Esophagus squamous epithelium (tissue), 5 donors: ENCODE measurements at places on chromosomes 3 and 15.

- DNase-seq = no peak
These were observed 95.1 kb downstream of the RPL39L start for GRCh38 chr3:187044206-187044605.

DNA sequence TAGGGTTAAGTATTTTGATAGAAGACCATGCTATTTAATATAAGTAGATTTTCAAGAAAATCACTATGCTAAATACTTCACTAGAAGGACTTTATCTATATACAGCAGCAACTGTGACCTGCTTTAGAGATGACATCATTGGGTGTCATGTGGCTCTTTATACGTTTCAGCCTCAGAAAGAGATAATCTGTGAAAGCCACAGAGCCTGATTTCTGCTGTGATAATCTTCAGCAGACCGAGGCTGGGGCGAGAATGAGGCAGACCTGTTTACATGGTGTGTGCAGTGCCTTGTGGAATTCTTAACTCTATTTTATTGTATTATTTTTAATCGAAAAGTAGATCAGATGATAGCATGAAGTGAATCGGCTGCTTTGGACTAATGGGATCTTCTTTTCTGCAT, 471.2 kb downstream of the MFSD1 start:
- no peak for DNase-seq

DNA sequence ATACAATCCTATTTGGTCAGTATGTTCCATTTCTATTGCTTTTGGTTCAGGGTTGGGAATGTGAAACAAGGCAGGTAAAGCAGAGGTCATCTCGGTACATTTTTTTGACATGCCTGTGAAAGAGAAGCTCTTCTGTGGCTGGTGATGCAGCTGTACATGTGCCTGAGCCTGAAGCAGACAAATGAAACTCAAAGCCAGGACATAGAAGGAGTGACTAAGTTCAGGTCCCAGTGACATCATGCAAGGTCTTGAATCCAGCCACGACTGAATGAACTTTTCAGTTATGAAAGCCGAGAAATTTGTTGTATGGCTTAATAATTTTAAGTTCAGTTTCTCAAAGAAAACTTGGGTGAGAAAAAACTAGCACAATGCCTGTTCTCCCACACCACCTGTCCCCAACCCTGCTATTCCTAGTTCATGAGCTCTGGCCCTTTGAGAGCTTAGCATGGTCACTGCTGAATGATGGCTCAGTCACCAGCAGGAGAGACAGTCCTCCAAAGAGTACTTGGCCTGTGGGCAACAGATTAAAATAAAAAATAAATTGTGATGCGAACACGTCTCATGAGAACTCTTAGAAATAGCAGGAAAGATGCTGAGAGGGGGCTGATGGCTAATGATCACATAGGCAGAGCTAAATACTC, 600.2 kb upstream of the GRM7 start:
- DNase-seq = no peak

DNA sequence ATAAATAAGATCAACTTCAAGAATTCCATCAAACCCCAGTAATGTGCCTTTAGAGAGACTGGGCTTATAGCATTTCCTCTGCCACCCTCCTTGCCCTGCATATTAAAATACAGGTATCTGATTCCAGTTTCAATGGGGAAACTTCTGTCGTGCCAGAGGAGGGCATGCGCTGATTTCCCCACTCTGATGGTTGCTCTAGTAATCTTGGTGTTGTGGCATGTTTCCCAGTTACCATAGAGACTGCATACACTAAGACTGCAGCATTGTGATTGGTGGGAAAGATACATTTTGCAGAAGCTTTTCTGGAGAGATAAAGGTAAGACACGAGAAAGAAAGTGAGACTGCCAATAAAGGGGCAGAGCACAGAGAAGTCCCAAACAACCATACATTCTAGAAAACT, 225.6 kb downstream of the TIGIT start:
- DNase-seq = no peak

- no peak for DNase-seq
These were observed 9.1 kb upstream of the USP3 start for GRCh38 chr15:63495343-63495742.

DNA sequence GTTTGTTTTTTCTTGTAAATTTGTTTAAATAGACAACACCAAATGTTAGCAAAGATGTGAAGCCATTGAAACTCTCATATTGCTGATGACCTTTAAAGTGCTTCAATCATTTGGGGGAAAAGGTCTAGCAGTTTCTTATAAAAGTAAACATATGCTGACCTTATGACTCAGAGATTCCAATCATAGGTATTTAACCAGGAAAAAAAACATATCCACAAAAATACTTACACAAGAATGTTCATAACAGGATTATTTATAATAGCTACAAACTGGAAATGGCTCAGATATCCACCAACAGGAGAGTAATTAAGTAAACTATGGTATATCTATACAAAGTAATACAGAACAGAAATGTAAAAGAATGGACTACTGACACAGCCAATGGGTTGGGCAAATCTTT, 27.1 kb upstream of the RORA start:
- DNase-seq = no peak

- no peak for DNase-seq
These were observed 184.5 kb downstream of the STAG1 start for GRCh38 chr3:136567599-136568188.

GRCh38 chr15:25407950-25408349, 30.9 kb downstream of the UBE3A start:
- DNase-seq = no peak

DNA sequence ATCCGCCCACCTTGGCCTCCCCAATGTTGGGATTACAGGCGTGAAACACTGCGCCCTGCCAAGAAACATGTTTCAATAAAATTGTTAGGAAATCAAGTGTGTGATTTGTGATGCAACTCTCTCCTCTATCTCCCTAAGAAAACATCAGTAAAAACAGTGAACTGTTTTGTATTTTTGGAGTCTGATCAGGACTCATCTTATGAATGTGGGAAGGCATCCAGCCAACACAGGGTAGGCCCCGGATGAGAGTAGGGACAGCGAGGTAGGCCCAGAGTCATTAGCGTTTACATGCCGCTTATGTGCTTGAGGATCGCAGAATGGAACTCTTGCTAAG, 884 bp upstream of the GLYCTK start:
- no peak for DNase-seq

DNA sequence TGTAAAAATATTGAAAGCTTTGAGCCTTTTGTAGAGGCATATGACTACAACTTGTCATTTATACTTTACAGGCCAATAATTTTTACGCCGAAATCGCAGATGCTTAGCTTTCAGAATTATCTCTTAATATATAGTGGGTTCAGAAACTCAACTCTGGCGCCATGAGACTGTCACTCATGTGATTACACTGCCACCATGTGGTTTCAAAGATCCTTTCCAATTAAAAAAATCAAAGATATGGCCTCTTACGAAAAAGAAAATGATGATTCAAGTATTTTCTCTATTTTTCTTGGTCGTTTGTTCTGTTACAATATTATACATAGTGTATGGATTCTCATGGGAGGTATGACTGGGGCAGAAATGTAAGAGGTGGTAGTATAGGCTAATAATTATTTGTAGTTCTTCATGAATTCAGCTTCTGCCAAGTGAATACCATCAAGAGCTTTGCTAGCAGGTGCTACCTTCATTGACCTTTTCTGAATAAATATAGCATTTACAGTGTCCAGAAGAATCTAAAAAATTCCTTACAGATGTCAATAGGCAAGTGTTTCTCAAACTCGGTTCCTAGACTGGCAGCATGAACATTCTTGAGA, 751.7 kb upstream of the GOLIM4 start:
- DNase-seq = peak; percentile 0

DNA sequence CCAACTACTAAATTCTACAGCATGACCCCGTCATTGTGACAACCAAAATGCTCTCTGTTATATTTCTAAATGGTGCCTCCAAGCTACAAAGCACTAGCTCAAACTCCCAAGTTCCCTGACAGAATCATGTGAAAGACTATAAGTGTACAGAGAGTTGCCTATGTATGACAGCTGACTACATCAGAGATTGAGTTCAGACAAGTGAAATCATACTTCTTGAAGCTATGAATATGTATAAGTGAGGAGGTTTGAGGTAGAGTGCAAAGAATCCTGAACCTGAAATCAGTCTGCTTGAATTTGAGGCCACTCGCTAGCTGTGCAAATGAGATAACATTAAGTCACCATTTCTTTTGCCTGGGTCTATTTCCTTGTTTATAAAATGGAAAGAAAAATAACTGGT, 63.9 kb upstream of the TP63 start:
- DNase-seq = no peak

DNA sequence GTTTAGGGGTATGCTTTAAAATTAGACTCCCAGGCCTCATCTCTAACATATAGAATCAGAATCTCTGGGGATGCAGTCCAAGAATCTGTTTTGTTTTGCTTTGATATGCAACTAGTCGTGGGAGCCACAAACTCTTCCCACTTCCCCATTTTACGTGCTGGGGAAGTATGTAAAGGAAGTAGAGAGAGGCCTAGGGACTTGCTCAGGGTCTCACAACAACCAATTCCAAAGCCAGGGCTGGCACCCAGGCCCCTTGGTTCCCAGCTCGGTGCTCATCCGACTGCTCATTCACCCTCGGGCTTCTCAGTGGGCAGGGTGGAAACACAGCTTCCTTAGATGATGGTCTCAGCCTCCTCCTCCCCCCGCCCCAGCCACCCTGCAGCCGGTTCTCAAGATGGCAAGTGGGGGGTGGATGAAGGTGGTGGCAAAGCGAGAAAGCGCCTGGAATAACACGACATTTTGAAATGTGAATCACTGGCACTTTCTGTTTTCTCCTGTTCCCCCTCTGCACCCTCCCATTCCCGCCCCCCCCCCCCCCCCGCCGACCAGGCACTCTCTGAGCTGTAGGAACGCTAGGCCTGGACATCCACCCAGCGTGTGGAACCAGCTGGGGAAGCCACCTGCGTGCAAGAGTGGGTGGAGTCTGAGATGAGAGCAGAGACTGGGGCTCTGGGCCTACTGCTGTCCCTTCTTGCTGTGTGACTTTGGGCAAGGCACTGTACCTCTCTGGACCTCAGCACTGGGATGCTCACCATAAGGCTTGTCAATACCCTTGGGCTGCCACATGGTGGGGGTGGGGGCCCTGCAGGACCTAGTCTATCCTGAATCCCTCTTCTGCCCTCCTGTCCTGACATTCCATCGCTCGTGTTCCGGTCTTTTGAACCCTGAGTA, 214.5 kb downstream of the RPLP1 start:
- no peak for DNase-seq

- DNase-seq = no peak
These were observed 159.1 kb upstream of the PDZRN3 start for GRCh38 chr3:73783811-73784210.

GRCh38 chr3:42051384-42052131, 39.6 kb upstream of the TRAK1 start:
- DNase-seq = no peak

GRCh38 chr15:52709187-52709981, 30.2 kb upstream of the ATOSA start:
- DNase-seq = no peak

DNA sequence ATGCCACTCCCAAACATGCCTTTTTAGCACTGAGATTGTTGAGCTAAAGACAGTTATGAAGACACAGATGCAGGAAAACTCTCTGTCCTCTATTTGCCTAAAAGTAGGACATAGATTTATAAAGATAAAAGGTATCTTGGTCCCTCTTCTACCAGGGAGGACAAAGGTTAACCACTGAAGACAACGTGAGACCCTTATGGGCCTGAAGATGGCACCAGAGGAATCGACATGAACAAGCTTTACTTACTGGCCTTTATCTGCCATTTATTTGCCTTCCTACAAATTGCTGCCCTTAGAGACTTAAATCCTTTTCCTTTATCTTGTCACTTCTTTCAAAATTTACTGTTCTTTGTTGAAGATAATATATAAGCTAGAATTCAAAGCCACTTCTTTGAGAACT, 109.7 kb upstream of the FAM3D start:
- no peak for DNase-seq

DNA sequence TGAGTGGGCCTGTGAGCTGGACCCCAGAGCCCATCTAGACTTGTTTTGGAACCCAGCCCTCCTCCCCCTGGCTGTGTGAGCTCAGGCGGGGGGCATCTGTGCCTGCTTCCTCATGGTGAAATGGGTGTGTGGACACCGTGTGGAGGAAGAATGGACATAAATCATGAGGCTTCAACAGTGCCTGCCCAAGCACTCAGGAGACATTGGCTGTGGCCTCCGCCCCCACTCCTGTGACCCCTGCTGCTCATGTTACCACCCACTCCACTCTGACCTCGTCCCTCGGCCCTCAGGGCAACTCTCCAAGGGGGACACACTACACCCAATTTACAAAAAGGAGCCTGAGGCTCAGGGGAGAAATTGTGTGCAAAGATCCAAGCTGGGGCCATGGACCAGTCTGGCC, 16.6 kb downstream of the TPRA1 start:
- no peak for DNase-seq

DNA sequence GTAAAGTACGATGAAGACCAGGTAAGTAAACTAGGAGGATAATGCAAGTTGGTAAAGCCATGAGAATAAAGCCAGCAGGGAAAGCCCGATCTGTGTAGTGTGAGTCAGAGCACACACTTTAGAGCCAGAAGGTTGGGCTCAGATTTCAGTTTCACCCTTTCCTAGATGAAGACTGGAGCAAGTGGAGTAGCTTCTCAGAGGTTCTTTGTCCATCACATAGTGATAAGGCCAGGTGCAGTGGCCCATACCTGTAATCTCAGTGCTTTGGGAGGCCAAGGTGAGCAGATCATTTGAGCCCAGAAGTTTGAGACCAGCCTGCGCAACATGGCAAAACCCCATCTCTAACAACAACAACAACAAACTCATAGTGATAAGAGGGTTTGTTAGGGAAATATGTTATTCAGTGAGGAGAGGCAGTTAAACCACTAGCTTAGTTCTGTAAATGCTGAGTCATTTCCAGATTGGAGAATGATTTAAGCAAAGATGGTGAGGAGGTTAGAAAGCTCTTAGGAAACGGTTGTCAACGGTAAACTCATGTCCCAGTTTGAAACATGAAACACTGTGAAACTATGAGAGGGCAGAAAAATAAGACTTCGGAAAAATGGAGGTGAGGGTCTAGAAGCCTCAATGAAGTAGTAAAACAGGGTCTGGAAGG, 39.0 kb downstream of the IL12A start:
- DNase-seq = no peak

- DNase-seq = no peak
These were observed 4.3 kb downstream of the PPIB start for GRCh38 chr15:64158363-64159134.

- DNase-seq = no peak
These were observed 88.1 kb downstream of the IQSEC1 start for GRCh38 chr3:12985148-12985547.

- no peak for DNase-seq
These were observed 29.5 kb upstream of the TMEM115 start for GRCh38 chr3:50388720-50389413.

- DNase-seq = no peak
These were observed 22.4 kb downstream of the FBXW12 start for GRCh38 chr3:48394391-48394790.

DNA sequence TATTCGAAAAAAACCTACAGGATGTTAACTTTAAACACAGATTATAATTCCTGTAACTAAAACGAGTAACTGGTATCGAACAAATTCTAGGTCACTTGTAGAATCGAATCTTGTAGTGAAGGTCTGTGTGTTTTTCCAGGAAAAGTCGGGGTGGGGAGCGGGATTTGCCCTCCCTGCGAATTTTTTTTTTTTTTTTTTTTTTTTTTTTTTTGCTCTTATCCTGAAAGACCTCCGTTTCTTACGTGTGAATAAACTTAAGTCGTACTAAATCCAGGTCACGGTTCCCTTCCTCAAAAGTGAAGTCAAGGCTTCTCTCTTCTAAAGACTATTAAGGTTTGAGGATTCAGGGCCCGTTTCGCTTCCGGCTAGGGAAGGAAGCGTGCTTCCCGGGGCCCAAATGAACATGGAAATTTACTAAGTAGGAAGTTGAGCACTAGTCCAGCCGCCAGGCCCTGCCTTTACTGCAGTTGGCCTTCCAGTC, 770 bp downstream of the TBC1D5 start:
- DNase-seq = no peak

GRCh38 chr3:60319179-60319858, 931.9 kb downstream of the FHIT start:
- no peak for DNase-seq
